Stimulated activated CD8-positive, alpha-beta memory T cell treated with anti-CD3 and anti-CD28 coated beads, Interleukin-2, amount 100 ng/mL, for 1 hour (primary cell): ENCODE measurements at places on chromosomes 7 and 10.

DNA sequence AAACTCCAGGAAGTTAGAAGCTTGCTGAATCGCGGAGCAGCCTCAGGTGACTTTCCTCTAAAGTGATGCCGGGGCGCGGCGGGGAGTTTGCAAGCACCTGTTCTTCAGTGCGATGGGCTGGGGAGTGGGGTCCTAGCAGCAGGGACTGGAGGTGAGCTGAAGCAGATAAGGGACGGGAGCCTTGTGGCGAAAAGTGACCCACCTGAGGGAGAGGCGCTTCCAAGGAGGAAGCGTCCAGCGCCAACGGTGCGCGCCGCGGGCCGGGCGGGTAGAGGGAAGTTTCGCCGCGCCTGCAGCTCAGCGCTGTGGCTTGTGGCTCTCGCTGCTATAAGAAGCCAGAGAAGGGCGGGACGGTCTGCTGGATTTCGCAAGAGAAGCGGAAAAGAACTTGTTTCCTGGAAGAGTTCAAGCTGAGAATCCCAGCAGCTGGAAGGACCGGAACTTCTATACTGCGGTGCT lies at the start of gene STEAP4:
TSS of gene STEAP4 (minus strand) at position 305 of the 459 bp plus-strand sequence. CDS start 22,625 bp downstream, outside the sequence.
- no peak for DNase-seq

DNA sequence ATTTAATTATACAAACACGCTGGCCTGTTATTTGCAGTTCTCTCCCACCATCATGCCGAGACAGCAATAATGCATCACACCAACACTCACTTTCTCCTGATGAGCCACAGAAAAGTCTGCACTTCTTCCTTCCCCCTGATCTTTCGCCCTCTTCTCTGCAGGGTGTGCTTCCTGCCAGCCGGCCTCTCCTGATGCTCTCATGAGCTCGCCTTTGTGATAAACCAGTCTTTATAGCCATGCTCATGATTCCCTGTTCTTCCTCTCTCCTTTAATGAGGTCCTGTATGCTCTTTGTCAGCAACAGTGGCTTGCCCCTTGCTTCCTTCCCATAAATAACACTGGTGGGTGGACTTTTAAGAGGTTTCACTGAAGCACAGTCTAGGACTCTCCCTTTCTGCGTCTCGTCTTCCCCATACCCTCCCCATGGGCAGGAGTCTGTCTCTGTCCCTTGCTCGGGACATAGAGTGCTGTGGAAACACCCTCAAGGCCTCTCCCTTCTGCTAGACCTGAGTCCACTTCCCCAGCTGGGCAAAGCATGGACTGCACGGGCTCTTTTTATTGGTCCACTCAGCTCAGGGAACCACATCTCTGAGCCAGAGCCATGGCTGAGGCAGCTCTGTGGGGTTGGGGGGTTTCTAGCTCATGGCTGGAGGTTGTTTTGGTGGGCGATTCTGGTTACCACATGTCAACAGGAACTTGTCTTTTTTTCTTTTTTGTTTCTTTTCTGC lies 133.9 kb downstream of the C10orf105 start:
- DNase-seq, result no peak

GRCh38 chr7:87361320-87361719 lies 15.9 kb downstream of the CROT start:
- no peak for DNase-seq

- DNase-seq, result no peak
These were observed 64.1 kb downstream of the MINDY3 start for GRCh38 chr10:15796098-15796759.

DNA sequence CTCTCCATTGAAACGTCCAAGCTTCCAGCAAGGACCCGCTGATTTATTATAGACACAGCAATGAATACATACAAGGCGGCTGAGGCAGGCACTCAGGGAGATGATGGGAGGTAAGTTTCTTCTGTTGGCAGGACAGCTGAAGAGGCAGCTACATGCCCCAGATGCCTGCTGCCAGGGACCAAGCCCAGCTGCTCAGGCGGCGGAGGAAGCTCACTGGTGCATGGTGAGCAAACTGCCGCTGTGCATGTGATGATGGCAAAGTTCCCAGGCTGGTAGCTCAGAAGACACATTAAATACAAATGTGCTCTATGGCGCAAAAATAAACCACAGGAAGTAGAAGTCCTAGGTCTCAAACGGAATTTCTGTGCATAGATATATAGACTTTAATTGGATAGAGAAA lies 2.3 kb downstream of the DNTT start:
- DNase-seq, result no peak

DNA sequence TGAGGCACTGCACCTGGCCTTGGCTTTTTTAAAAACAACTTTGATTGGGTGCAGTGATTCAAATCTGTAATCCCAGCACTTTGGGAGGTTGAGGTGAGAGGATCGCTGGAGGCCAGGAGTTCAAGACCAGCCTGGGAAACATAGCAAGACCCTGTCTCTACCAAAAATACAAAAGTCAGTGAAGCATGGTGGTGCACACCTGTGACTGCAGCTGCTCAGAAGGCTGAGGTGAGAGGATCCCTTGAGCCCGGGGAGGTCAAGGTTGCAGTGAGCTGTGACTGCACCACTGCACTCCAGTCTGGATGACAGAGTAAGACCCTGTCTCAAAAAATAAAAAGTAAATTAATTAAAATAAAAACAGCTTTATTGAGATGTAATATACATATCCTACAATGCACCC lies 84.9 kb downstream of the NPTX2 start:
- DNase-seq, result no peak

GRCh38 chr7:112873831-112874553 lies 83.8 kb upstream of the TMEM168 start:
- DNase-seq, result no peak

DNA sequence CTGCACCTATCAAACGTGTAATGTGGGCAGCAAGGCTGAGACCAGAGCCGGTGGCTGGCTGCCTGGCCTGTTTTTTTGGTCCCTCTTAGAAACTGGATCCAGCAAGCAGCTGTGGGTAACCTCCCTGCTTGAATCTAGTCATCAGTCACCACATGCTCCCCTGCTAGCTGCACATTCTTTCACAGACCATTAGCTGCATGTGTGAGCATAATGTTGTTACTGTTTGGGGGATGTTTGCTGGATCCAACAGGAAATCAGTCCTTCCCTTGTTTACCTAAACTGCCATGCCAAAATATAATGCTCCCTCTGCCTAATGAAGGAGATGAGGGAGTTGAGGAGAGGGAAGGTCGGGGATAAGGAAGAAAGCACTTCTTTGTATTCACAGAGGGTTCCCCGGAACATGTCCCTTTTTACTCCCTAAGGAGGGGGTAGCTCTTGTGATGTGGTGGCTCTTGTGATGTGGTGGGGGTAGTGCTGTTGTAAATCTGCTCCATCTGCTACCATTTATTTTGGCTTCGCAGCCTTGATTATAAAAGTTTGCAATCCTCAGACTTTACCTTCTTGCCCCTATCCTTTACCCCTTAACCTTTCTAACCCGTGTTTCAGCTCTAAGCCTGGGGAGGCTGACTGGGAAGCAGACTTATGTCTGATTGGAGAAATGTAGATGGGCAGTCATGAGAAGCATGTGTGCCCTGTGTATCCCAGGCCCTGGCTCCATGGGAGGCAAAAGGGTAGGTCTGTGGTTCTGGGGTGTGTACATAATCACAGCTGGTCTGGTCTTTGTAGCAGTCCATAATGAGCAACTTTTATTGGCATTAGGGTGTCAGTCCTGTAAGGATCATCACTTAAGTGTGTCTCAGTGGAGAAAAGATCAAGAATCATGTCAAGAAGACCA lies 20.8 kb downstream of the LOXL4 start:
- DNase-seq, result no peak

DNA sequence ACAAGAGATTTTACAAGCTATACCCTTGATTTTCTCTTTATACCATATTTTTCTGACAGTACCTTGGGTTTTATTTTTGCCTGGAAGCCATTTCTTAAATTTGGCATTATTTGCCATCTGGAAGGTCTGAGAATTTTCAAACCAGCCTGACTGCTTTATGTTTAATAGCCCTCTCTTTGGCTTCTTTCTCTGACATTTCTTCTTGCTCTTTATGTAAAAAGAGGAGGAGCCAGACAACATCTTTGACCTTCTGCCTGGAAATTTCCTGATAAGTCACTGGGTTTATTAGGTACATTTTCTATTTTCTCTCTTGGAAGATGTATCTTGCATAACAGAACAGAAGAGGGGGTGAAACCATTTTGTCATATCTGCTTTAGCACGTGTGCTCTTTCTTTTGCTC lies 79.6 kb downstream of the LANCL2 start:
- DNase-seq, result no peak

GRCh38 chr10:73576178-73576889 lies 14.8 kb downstream of the USP54 start:
- no peak for DNase-seq

DNA sequence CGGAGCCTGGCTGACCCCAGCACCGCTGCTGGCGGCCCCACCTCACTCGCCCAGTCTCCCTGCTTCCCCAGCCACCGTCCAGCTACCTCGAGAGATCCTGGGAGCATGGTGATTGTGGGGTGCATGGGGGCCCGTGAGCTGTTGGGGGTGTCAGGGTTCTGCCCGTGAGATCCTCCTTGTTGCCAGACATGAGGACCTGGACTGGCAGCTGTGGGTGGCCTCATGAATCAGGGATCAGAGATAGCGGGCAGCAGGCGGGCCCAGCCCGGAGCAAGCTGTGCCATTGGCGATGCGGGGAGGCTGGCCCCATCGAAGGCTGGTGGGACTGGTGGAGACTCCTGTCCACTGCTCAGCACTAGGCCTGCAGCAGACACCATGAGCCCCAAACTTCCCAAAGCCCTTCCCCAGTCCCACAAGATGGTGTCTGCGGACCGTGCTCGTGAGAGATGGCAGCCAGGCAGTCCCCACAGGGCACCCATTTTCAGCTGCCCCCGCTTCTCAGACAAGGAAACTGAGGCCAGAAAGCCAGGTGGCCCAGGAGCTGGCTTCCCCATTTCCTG lies 75.6 kb downstream of the LHPP start:
- DNase-seq, result no peak

- DNase-seq, result no peak
These were observed 73.4 kb upstream of the NAMPT start for GRCh38 chr7:106358103-106358663.

- DNase-seq, result no peak
These were observed 195.2 kb upstream of the FOXK1 start for GRCh38 chr7:4486907-4487306.

- DNase-seq, result no peak
These were observed 285.6 kb upstream of the DKK1 start for GRCh38 chr10:52028523-52028858.

DNA sequence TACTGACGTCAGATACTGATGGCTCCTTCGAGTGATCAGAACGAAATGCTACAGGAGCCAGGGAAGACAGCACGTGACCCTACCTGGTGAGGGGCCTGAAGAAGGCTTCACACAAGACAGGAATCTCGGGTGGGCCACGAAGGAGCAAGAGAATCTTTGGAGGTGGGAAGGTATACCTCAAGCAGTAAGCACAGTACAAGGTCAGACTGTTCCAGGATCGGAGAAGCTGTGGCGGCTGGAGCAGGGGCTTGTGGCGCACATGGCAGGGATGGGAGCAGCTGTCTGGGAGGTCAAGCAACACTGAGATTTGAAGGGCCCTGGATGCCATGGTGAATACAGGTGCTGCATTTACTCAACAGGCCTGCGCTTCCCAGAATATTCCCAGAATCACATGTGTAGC lies 45.4 kb downstream of the C10orf143 start:
- no peak for DNase-seq

DNA sequence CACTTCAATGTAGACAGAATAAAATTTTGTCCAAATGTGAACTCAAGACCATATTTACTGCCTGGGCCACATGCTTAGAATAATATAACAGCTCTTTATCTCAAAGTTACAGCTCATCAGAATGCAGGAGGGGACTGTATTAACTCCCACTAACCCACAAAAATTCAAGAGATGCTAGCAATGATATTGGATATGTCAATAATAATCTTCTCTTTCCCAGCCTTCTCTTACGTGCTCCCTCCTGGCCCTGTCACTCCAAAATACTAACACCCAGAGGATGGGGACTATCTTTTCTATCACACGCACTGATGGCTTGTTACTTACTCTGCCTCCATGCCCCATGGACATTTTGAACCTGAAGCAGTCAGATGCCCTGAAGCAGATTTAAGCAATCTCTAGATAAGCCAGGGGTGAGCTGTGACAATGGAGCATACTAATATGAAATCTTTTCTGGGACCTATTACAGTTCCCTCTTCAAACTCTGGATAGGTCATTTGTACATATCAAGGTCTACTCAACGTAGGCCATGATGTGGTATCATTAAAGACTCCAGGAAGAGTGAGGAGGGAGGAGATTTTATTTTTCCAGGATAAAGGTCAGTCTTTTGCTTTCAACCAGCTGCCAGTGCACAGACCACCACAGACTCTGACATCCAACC lies 803.0 kb downstream of the GRM8 start:
- DNase-seq, result no peak

DNA sequence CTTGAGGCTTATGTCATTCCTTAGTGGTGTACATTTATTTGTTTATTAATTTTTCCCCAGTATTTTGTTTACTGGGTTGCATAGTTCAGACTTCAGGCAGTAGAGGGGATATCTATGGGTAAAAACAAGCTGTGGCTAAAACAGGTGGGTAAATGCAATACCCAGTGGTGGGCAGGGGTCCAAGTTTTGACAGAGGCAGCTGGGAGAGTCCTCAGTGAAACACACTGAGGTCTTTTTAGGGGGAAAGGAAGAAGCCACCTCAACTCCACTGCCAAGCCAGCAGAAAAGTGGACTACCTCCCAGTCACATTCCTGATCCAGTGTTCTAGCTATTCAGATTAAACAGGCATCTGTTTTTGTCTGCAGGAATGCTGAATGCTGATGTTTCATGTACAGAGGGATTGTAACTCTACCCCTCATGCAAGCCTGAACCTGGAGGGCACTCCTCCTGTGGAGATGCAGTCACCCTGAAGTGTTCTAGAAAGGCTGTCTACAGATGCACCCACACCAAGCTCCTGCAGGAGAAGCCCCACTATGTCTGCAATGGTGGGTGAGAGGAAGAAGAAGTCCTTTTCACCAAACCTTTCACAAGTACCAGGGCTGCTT lies 757.8 kb downstream of the INHBA start:
- DNase-seq, result no peak

DNA sequence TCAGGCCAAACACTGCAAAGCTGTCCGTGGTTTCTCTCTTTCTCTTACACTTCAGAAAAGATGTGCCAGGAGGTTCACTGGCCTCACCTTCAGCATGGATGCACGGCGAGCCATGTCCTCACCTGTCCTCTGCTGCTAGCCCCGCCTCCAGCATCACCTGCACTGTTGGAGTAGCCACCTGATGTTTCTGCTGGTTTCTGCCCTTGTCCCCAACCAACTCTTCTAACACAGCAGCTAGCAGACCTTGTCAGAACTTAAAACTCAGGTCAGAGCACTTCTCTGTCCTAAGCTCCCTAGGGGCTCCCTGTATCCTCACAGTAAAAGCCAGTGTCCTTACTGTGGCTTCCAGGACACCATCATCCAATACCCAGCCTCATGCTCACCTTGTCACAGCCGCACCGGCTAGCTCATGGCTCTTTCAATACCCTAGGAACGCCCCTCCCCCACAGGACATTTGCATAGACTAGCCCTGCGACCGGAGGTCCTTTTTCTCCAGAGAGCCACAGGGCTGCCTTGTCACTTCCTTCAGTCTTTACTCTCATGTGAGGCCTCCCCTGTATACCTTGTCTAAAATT lies 15.2 kb downstream of the PALD1 start:
- DNase-seq, result no peak
